ENCODE measurements at places on chromosomes 2 and 18.

DNA sequence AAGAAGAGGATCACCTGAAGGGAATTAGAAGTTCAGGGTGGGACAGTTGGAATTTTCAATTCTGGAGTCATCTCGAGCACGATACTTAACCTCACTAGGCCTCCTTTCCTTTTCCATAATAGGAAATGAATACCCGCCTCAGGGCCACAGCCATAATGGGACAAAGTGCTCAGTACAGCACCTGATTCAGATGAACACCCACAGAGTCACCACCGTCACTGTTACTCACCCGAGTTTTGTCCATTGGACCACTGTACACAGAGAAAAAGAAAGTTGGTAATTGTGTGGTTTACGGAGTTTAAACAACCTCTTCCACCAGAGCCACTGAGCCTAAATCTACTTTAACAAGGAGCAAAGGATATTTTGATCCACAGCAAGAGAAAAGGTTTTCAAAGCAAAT is 122.0 kb upstream of the NDUFV2 start:
- no peak for DNase-seq

GRCh38 chr2:217462121-217462520 is 540.7 kb downstream of the TNS1 start:
- no peak for DNase-seq

GRCh38 chr2:109463891-109464290 is 149.9 kb downstream of the SEPTIN10 start:
- no peak for DNase-seq

- DNase-seq = no peak
Measured at GRCh38 chr18:78183815-78184214, 795.8 kb upstream of the SALL3 start.

DNA sequence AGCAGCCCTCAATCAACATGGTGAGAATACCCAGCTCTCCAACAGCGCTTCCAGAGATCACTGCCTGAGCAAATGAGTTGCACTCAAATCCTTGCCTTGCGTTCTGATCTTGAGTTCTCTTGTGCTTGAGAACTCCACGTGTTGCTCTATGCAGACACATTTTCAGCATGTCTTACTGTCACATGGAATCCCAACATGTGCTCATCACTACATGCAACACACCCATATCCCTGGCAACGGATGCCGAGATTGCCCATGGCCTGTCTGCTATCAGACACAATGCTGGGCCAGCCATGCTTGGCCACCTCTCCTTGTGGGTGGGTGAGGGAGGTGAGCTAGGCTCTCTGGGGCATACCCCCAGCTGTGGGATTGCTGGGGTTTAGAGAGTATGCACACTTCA is 91.9 kb upstream of the LDAH start:
- no peak for DNase-seq

GRCh38 chr2:181203412-181203811 is 223.0 kb downstream of the UBE2E3 start:
- no peak for DNase-seq

DNA sequence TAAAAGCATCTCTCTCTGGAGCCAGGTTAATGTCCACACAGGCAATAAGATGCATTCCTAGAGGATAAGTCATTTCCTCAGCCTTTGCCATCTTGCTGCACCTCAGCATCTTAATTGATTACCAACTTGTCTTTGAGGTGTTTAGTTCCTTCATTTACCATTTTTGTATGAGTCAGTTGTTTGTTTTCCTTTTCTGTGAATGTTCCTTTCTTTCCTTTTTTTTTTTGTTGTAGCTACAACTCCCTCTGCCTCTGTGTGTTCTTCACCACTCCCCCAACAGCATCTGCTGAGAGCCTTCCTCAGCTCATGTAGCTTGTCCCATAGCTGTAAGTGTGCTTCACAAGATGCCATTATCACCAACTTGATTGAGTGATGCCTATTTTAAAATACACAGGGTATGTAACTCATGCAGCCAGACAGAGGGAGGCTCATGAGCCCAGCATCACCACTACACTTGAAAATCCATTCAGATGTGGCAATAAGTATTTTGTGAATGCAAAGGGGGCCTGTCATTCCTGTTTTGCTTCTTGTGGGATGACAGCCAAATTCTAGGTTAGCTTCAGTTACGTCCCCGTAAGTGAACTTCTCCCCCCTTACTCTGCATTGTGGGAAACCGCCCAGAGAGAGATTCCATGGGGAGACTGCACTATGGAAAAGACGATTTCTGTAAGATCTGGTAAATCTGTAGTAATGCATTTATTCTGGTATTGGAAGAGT is 315.9 kb upstream of the ZEB2 start:
- peak; percentile 7 for DNase-seq

DNA sequence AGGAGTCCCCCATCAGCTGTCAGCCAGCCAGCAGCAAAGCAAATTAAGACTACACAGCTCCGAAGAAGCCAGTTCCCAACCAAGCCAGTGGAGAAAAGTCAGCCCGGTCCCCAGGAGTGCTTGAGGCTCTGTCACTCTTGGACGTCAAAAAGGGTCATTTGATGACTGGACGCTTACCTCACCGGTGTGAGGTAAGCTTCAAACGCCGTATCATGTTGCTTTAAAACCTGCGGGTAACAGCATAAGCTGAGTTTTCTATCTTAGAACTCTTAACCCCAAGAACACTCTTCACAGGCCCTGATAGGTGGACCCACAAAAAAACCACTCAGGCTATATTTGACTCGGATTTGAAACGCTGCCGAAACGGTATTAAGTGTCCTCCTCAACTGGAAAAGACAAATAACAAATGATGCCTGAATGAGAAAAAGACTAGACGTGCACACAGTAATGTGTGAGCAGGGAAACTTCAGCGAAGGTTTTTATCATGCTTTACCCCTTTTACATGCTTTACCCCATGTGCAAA is 682 bp upstream of the LNPK start:
- no peak for DNase-seq

GRCh38 chr2:152609154-152609553 is 108.1 kb downstream of the PRPF40A start:
- DNase-seq = no peak

All from T47D (cell line).